ENCODE measurements at places on chromosomes 7 and 10. TPM values are rescaled to one million over a fixed set of nuclear protein-coding genes. Genes with fewer than 3 reads are reported as not detected.

DNA sequence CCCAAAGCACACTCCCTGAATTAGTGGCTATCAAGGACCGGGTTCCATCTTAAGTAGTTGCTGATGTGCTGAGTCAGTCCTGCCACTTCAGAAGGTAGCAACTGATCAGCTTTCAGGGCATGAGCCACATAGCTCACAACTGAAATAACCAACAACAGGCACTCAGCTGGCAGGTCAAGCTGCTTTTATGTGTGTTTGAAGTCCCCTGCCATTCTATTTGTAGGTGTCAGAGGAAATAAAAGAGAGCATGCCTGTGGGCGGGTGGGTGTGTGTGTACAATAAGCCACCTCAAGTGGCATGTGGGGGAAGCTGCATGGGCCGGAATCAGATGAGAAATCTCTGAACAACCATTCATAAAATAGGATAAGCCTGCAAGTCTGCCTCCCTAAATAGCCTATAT is 114.3 kb upstream of the YAE1 start:
- DNase-seq, result no peak

- no peak for DNase-seq
These were observed 16.7 kb downstream of the MMRN2 start for GRCh38 chr10:86940677-86941076.

GRCh38 chr10:50470345-50470744 is 153.4 kb downstream of the SGMS1 start:
- no peak for DNase-seq

TET1 gene
- 0.82 TPM for polyA plus RNA-seq

GRCh38 chr7:5212633-5213285 is 22.7 kb downstream of the WIPI2 start:
- no peak for DNase-seq

GRCh38 chr7:113608782-113609181 is 310.0 kb downstream of the PPP1R3A start:
- no peak for DNase-seq

GRCh38 chr7:41315764-41316163 is 387.1 kb downstream of the INHBA start:
- no peak for DNase-seq

DNA sequence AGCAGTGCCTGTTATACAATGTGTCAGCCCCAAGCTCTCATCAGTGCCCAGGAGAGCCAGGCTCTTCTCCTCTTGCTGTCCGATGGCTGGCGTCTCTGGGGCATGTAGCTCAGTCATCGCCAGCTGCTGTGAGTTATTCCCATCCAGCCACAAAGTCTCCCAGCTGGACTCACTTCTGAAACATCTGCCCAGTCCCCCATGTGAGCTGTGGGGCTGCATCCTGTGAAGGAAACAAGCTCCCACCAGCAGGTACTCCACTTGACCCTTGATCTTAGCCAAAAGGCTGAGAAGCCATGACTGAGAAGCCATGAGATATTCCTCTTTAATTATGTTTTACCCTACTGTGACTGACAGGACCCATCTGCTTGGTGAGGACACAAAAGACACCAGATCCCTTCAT is 212.7 kb upstream of the IGFBP3 start:
- no peak for DNase-seq

DNA sequence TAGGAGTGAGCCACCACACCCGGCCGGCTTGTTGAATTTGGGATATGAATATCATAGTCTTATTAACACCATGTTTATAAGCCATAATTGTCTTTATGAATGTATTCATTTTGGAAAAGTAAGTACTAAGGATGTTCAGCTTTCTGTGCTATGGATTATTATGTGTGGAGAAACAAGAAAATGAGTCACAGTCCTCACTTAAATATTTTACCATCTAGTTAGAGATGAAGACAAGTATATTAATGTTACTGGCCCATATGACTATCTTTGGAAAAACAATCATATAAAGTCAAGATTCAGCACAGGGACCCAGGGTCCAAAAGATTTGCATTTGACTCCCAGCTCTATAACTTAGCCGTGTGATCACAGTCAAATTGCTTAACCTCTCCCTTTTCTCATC is 9.8 kb upstream of the TOMM7 start:
- DNase-seq, result no peak

DNA sequence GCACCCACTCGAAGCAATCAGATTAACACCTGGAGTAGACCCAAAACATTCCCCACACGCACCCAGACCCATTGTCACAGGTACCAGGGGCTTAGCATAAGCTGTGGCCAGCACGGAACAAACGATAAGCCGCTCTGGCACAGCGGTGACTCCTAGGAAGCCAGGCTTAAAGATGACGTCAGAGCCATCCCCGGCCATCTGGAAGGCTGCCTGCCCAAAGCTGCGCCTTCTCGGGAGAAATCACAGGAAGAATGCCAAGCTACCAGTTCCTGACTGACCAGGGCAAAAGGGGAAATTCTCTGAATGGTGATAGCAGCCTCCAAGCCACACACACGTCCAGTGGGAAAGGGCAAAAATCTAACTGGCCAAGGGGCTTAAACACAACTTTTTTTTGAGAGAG is 13.0 kb upstream of the WIPI2 start:
- no peak for DNase-seq

PRTFDC1 gene
- polyA plus RNA-seq, result 6.1 TPM

GTPBP10 gene
- polyA plus RNA-seq, result 38.6 TPM

DNA sequence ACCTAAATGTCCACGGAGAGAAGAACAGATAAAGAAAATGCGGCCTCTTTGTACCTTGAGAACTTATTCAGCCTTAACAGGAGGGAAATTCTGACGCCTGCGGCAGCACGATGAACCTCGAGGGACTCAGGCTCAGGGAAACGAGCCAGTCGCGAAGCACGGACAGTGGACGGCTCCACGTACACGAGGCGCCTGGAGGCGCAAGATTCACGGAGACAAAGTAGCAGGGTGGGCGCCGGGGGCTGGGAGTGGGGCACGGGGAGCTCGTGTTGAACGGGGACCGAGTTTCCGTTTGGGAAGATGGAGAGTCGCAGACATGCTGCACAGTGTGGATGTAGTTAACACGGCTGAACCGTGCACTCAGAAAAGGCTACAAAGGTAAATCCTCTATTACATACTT is 13.2 kb upstream of the UTF1 start:
- no peak for DNase-seq

DNA sequence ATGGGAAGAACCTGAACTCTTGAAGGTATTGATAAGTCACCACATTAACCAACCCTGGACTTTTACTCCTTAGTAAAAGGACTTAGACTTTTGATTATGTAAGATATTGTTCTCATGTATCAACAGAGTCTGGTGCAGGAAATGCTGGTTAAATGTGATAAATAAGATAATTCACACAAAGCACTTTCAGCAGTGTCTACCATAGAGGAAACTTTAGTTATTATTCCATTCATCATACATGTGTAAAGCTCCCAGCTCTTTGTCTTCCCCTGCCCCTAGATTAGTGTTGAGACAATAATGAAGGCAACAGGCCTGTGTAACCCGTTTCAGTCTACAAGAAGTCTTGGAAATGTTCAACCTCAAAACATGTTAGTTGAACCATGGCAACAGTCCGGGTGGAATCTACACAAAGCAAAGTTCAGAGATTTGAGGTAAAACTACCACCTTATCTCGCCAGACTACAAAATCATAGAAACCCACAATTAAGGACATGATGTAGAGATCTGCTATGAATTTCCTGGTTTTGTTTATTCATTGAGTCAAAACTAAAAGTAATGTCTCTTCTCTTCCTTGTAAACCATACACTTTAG is 109.9 kb upstream of the ADO start:
- no peak for DNase-seq

TMEM139 gene
- 0.64 TPM for polyA plus RNA-seq

GRCh38 chr7:39260279-39260844 is 282.7 kb downstream of the POU6F2 start:
- DNase-seq, result no peak

GRCh38 chr7:138945821-138946220 is 35.4 kb downstream of the KIAA1549 start:
- DNase-seq, result no peak

LRMDA gene
- 4.6 TPM for polyA plus RNA-seq

GRCh38 chr7:158329014-158329610 is 258.5 kb downstream of the PTPRN2 start:
- no peak for DNase-seq

H2AZ2 gene
- 198 TPM for polyA plus RNA-seq

FAM25C gene
- polyA plus RNA-seq, result not detected

GRCh38 chr7:92699966-92700514 is 109.8 kb upstream of the FAM133B start:
- DNase-seq, result no peak

- DNase-seq, result no peak
These were observed 1.0 kb downstream of the INMT start for GRCh38 chr7:30752979-30753378.

GRCh38 chr10:95295031-95295755 is 4.4 kb upstream of the PDLIM1 start:
- DNase-seq, result peak; percentile 71

Measured in thymus (tissue), 14 donors.